ENCODE measurements at places on chromosomes 1 and 21. TPM values are rescaled to one million over a fixed set of nuclear protein-coding genes. Genes with fewer than 3 reads are reported as not detected.

Gene BTG2
- total RNA-seq = 33.7 TPM

Gene LCE1E
- not detected for total RNA-seq

DNA sequence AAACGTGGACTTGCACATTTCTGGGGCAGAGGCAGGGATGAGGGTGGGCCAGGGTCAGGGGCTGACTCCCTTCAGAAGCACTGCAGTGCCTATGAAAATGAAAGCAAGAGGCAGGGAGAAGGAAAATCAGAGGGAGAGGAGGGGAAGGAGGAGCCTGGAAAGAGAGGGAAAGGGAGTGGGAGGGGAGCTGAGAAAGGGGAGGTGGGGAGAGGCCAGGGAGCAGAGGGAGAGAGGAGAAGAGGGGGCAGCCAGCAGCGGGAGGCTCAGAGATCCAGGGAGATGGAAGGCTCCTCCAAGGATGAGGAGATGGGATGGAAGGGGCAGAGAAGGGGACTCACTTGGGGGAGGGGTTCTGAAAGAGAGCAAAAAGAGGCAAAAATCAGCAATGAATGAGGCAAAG, 96.3 kb upstream of the KLHDC7A start:
- no peak overlapping the region for H3K4me3 ChIP-seq
- H3K4me1 ChIP-seq = no peaks in the 10 kb centered on the region
- no peak overlapping the region for H3K27ac ChIP-seq

- no peaks in the 10 kb centered on the region for H3K27me3 ChIP-seq
- H3K4me3 ChIP-seq = no peak overlapping the region
- peaks cover 48% of the 10 kb centered on the region for H3K36me3 ChIP-seq
These were observed 16.8 kb downstream of the TSEN15 start for GRCh38 chr1:184068354-184068753.
